Endothelial cell (in vitro differentiated cells): ENCODE measurements at places on chromosomes 1 and 21.
A peak's percentile ranks its signal among the peaks of the same experiment; 100 is the strongest.

- no peak for DNase-seq
Measured at GRCh38 chr1:203369666-203370065, 18.7 kb upstream of the FMOD start.

DNA sequence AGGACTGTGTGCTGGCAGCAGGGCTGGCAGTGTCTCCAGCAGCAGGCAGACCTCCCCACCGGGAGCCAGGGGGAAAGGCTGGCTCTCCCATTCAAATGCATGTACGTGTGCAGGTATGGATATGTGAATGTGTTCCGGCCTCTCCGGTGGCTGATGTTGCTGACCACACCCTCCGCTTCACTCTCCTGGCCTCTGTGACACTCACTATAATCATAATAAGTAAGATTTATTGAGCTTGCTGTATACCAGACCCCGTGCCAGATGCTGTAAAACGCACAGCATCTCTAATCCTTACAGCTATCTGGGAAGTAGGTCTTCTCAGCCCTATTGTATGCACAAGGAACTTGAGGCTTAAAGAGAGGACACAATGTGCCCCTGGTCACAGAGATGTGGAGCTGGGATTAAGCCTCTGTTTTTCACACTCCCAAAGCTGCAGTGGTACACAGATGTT, 20.5 kb upstream of the ARTN start:
- DNase-seq, result no peak

GRCh38 chr1:6096243-6097116, 50.8 kb downstream of the KCNAB2 start:
- no peak for DNase-seq

DNA sequence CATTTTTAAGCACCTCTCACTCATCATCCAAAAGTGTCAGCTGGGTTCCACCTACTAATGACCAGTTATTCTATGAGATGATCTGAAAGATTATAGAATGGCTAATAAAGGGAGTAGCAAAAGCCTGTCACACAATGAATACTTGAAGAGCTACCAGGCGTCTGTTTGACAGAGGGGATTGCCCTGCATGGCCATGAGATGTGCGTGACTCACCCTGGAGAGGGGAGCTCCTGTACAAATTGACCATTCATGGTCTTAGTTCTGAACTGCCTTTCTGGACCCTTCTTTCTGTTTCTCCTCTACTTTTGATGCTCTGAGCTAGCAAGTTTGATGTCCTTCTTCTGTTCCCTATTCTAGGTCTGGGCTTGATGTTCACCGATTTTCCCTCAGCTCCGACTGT, 85.2 kb upstream of the ABCD3 start:
- no peak for DNase-seq

DNA sequence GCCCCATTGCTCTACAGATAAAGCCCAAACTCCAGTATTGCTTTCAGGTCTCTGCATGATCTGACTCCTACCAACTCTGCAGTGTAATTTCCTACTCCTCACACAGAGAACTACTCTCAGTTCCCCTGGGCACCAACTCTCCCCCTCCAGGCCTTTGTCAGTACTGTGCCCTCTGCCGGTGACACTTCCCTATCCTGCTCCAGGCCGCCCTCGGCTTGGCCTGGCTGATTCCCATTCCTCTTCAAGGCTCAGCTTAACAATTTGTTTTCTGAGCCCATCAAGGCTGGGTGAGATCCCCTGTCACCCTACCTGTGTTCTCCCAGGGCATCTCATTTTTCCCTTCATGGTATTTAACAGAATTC, 2.6 kb downstream of the SLAMF8 start:
- peak; percentile 66 for DNase-seq

DNA sequence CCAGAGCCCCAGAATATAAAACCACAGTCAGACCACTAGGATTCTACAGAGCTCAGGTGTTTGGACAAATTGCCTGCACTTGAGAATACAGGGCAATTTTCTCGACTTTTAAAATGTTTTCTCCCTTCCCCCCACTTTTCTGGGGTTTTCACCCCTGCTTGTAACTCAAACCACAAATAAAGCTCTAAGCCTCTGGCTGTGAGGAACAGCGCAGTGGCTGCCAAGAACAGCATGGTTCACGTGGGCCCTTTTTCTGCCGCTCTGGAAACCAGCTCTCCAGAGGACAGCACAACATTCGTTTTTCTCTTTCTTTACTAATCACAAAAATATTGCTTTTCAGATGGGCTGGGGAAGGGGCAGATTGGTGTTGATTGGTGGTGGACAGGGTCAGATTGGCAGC, 102.2 kb upstream of the JUN start:
- DNase-seq, result no peak

GRCh38 chr1:195550071-195550862, 1058.0 kb downstream of the KCNT2 start:
- DNase-seq, result no peak

DNA sequence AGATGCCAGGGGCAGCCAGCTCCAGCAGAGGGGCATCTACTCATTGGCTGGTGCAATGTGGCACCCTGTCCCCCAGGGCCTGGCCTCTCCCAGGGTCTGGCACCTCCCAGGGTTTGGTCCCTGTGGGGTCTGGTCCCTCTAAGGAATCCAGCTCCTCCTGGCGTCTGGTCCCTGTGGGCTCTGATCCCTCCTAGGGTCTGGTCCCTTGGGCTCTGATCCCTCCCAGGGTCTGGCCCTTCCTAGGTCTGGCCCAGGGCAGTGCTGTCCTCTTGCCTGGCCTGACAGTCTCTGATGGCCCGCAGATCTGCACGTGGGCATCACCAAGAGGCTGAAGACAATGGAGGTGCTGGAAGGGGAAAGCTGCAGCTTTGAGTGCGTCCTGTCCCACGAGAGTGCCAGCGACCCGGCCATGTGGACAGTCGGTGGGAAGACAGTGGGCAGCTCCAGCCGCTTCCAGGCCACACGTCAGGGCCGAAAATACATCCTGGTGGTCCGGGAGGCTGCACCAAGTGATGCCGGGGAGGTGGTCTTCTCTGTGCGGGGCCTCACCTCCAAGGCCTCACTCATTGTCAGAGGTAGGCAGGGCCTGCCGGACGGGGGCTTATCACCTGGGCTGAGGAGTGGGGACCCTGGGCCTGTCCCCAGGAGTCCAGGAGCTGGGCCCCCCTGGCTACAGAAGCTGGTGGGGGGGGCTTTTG, 73.9 kb downstream of the OBSCN start:
- DNase-seq, result no peak

DNA sequence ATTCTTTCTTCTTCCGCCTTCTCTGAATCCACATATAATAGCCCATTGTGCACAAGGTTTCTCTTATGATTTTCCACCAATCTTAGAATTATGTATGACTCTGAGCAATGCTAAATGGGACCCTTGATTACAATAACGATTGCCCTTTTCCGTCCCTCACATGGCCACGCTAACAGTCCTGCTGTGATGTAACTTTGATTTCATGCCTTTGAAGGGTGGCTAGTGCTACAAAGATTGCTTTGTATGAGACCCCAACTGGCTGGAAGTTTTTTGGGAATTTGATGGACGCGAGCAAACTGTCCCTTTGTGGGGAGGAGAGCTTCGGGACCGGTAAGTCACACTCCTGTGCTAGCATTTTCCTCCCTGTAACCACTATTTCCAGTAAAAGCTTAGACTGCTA, 45.3 kb downstream of the PGM1 start:
- DNase-seq, result no peak

- no peak for DNase-seq
Measured at GRCh38 chr1:41368366-41368765, 7.1 kb downstream of the FOXO6 start.

- peak; percentile 41 for DNase-seq
Measured at GRCh38 chr21:42654179-42654912, 925 bp downstream of the PDE9A start.

- DNase-seq, result no peak
Measured at GRCh38 chr1:181179987-181180365, 91.5 kb downstream of the IER5 start.

DNA sequence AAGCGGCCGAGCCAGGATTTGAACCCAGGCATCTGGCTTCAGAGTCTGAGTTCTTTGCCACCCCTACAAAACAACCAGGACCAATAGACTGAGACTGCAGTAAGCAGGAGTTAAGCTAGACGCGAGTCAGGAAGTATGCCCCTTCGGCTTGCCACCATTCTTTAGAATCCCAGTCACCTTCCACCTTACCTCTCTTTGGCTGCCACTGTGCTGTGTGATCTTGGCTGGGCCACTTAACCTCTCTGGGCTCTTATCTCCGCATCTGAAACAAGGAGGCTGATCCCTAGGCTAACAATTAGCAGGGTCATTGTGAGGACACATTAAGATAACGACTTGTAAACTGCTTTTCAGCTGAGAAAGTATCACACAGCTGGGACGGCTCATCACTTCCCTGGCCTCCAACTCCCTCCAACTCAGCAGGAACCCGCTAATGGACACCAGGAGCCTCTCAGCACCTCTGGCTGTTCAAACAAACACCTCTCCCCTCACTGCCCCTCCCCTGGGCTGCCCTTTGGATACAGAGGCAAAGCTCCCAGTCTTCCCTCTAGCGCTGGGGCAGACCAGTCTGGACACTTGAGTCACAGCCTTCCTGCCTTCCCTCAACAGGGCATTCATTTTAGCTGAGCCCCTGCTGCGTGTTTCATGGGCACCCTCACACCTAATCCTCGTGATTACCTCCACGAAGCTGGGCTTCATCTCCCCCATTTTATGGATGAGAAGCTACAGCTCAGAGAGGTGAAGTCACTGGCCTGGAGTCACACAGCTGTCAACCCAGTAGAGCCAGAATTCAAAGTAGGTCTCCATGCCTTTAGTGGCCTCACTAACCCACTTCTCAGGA, 83.2 kb downstream of the CAMK2N1 start:
- no peak for DNase-seq

GRCh38 chr1:53128401-53128800, 14.0 kb downstream of the SLC1A7 start:
- DNase-seq, result no peak

DNA sequence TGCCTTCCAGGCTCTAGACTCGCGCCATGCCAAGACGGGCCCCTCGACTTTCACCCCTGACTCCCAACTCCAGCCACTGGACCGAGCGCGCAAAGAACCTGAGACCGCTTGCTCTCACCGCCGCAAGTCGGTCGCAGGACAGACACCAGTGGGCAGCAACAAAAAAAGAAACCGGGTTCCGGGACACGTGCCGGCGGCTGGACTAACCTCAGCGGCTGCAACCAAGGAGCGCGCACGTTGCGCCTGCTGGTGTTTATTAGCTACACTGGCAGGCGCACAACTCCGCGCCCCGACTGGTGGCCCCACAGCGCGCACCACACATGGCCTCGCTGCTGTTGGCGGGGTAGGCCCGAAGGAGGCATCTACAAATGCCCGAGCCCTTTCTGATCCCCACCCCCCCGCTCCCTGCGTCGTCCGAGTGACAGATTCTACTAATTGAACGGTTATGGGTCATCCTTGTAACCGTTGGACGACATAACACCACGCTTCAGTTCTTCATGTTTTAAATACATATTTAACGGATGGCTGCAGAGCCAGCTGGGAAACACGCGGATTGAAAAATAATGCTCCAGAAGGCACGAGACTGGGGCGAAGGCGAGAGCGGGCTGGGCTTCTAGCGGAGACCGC, 2.0 kb upstream of the OLIG2 start:
- no peak for DNase-seq

GRCh38 chr1:24903011-24903461, 27.0 kb downstream of the RUNX3 start:
- no peak for DNase-seq

- DNase-seq, result no peak
Measured at GRCh38 chr1:202810193-202810614, 550 bp upstream of the PCAT6 start.

GRCh38 chr21:17758683-17759082, 60.5 kb downstream of the C21orf91 start:
- DNase-seq, result no peak

DNA sequence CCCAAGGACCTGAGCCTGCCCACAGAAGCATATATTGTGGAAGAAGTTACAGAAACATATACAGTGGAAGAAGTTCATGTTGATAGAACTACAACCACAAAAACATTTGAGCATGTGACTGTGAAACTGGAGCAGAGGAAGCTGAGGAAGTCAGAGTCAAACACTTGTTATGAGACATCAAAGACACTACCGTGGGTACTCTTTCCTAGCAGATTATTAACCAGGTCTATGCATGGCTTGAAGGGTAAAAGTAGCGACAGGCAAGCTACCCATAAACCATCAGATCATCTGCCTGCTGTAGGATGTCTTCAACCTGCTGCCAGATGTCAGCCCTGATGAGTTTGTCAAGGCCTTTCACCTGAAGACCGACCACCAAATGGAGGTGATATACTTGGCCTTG, 35.8 kb downstream of the IVNS1ABP start:
- DNase-seq, result no peak

DNA sequence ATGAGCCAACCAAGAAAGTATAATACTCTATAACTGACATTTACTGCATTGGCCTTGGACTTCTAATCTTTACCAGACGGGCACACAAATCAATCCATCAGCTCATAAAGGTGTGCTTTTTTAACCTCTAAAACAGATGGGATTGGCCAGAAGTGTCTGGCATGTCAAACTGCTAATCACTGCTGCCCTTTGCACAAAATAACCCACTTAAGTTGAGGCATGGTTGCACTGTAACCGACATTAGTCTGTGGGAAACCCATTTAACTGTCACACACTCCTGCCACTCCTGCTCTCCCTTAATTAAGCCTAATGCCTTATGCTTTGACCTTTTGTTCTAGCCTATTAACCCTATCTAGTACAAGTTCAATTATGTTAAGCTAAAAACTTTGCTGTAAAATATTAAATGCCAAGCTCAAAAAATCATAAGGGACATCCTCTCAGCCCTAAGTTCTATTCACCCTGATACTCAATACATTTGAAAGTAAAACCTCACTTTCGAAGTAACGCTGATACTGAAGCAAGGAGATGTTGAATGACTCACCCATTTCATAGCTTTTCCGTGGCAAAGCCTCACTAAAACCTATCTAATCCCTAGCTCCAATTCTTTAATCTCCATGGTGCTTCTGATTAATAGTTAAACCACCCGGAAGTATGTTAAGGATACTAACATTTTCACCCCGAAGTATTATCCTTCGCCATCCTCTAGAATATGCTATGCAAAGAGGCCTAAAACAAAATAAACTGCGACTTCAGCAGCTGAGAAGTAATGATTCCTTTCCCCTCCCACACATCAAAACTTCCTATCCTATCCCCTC, 12.9 kb downstream of the NRIP1 start:
- DNase-seq, result no peak

- DNase-seq, result no peak
Measured at GRCh38 chr21:31201548-31201947, 142.5 kb downstream of the TIAM1 start.

GRCh38 chr1:159584536-159584935, 3.1 kb upstream of the APCS start:
- no peak for DNase-seq

DNA sequence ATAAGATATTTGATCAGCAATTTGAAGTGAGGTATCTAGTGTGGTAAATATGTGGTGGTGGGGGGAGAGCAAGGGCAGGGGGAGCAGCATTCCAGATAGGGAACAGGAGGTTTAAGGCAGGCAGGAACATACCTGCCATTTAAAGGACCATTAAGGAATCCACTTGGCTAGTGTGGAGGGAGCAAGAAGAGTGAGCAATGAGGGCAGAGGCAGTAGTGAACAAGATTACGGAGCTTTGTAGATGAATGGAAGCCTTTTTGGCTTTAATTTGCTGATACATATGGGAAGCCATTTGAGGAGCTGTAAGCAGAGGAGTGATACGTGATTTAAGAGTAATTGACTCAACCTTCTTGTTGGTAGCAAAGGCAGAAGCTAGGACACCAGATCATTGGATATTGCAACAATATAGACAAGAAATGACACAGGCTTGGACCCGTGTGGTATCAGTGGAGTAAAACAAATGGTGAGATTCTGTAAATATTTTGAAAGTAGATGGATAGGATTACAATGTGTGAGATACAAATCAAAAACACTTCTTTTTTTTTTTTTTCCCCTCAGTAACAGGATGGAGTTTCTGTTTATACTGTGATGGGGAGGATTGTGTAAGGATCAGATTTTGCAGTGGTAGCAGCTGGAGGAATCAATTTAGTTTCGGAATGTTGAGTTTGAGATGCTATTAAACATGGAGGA, 73.8 kb upstream of the B3GALT2 start:
- no peak for DNase-seq
